ENCODE measurements at places on chromosomes 16 and 17. TPM values are rescaled to one million over a fixed set of nuclear protein-coding genes. Genes with fewer than 3 reads are reported as not detected.

DNA sequence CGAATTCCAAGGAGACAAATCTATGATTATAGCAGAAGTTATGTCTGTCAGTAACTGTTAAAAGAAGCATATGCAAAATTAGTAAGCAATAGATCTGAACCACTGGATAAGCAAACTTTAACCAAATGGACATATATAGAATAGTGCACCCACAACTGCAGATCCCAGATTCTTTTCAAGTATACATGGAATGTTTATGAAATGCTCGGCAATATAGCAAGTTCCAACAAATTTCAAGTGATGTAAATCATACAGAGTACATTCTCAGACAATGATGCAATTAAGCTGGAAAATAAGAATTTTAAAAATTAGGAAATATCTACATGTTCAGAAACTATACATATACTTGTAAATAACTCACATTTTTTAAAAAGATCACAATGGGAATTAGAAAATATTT, 8.4 kb upstream of the HELZ start:
- no peaks in the 10 kb centered on the region for H3K27me3 ChIP-seq
- no peaks in the 10 kb centered on the region for H3K4me1 ChIP-seq
- no peak overlapping the region for H3K27ac ChIP-seq

KRTAP9-8 gene
- not detected for total RNA-seq

IL17C gene
- total RNA-seq = not detected

DNA sequence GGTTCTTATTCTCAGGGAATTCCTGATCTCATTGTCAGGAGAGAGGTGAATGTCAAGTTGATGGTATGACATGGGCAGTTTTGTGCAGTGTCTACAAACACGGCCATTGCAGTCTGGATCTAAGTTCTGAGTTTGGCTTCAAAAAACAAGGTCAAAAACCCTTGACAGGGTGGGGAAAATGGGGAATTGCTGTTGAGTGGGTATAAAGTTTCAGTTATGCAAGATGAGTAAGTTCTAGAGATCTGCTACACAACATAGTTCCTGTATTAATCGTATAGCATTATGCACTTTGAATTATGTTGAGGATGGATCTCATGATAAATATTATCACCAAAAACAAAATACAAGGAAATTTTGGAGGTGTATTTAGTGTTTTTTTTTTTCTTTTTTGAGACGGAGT, 36.6 kb upstream of the CARMIL2 start:
- H3K4me3 ChIP-seq = no peak overlapping the region
- H3K4me1 ChIP-seq = no peaks in the 10 kb centered on the region
- H3K27me3 ChIP-seq = no peaks in the 10 kb centered on the region
- H3K27ac ChIP-seq = no peak overlapping the region
- no peak for DNase-seq

All from Peyer's patch (tissue), 4 donors.